ENCODE measurements at places on chromosomes 11 and 22.

GRCh38 chr11:4138497-4138896 lies 43.9 kb downstream of the RRM1 start:
- DNase-seq = no peak

- DNase-seq = no peak
Measured at GRCh38 chr11:19895776-19896175, 183.1 kb downstream of the NAV2 start.

DNA sequence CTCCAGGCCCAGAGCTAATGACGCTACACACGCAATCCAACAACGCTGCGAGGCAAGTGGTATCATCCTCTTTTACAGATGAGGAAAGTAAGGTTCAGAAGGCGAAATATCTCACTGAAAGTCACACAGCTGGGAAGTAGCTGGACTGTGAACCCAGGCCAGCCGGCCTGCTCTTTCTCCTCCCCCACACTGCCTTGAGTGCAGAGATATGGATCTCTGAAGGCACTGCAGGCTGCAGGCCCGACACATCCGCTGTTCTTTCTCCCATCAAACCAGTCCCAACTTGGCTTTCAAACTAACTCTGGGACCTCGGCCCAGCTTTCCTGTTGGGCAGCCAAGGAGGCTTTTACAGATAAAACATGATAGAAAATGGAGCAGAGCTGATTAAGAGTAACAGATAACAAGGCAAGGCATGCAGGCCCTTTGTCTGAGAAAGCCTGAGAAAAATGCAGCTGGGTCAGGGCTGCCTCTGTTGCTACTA lies 64.0 kb upstream of the PTPRJ start:
- no peak for DNase-seq

DNA sequence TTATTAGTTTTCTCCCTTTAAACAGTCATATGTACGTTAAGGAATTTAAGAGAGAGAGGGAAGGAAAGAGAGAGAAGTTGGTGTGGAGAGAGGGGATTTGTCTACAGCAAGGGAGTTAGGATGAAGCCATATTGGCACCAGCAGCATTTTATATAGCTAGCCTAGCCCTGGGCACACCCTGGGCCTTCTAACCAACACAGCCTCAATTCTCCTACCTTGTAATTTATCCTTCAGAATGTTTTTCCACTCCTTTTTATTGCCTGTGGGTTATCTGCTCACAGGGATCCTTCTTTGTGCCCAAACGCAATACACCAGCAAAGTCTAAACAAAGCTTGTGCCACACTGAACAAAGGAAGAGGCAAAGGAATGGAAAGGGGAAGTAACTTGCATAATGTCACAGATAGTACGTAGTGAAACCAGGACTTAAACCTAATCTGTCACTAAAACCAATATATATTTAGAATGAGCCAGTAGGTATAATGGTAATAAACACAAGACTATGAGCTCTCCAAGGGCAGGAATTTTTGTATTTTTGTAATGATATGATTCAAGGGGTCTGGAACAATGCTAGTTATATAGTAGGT lies 613.8 kb upstream of the TENM4 start:
- DNase-seq = no peak

- no peak for DNase-seq
Measured at GRCh38 chr11:128372977-128373376, 214.4 kb downstream of the ETS1 start.

DNA sequence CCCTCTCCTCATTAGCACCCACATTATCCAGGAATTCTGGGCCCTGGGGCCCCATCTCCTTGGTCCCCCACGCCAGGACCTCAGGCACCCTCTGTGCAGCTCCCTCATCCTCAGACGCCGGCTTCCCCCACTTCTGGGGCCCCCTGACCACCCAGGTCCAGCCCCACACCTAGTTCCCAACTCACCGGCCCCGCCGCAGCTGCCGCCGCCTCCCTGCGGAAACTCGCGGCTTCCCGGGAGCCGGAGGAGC lies at the start of gene PCSK7:
Gene PCSK7 (minus strand): TSS at position 232 of the 250 bp plus-strand sequence. CDS start 2,229 bp downstream, outside the sequence.
- no peak for DNase-seq

- no peak for DNase-seq
Measured at GRCh38 chr11:44016131-44016530, 31.6 kb upstream of the ACCSL start.

DNA sequence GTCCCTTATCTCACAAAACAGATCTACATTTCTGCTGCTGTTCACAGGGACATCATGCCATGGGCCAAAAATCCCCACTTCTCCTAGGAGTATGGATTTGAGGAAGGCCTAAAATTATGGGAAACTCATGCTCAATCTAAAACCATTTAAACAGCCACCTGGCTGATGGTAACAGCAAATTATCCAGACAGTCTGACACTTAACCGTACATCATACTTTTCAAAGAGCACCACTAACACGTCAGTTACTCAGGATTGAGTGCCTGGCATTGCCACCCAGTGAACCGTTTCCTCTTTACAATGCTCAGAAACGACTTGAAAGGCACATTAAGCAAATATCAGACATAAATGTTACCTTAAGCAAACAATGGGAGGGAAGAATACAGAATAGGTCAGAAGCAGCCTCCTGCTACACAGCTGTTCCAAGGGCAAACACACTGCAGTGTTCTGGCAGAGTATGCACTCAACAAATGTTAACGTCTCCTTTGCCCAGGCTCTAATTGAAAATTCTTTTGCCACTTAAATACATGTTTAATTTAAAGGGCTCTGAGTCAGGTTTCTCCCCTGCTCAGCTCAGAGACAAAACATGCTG lies 18.8 kb upstream of the SLC36A4 start:
- no peak for DNase-seq

GRCh38 chr11:124758355-124759265 lies 3.5 kb downstream of the ESAM start:
- DNase-seq = peak; percentile 59

DNA sequence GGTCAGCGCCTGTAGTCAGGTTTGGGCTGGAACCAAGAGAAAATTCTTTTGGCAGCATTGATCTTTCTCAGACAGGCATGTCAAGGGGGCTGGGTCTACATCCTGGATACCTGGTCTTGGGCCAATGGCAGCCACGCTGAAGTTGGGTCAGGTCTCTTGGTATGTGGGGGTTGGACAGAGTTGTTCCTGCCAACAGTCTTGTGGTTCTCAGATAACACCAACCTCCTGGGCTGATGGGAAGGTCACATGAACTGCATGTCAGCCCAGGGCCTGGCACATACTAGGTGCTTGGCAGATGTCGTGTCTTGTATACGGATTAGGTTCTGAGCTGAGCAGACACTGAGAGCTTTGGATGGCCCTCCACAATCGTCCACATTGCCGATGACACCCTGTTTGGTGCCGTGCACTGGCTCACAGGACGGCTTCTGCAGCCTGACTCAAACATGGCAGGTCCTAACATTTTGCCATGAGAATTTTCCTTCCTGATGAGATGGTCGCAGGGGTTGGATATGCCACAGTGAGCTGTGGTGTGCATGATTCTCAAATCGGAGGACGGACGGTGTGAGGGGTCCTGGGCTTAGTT lies 42.0 kb downstream of the FBLN1 start:
- no peak for DNase-seq

GRCh38 chr11:125105926-125106325 lies 5.5 kb downstream of the TMEM218 start:
- no peak for DNase-seq

DNA sequence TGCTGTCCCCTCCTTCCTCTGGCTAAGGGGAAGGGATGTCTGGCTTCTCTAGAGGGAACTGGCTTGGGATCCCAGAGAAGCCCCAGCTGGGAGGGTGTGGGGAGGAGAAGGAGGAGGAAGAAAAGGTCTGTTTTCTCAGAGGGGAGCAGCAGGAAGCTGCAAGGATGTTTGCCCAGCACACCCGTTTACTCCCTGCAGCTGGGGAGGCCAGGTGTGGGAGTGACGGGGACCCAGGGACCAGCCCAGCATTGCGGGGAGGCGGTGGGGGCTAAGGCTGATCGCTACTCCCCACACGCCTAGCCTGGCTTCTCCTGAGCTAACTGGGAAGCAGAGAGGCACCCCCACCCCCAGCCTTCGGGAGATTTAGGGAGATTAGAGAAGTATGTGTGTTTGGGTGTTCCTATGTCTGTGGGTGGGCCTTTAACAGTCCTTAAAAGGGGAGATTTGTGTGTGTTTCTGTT lies 3.9 kb downstream of the CREB3L1 start:
- no peak for DNase-seq

DNA sequence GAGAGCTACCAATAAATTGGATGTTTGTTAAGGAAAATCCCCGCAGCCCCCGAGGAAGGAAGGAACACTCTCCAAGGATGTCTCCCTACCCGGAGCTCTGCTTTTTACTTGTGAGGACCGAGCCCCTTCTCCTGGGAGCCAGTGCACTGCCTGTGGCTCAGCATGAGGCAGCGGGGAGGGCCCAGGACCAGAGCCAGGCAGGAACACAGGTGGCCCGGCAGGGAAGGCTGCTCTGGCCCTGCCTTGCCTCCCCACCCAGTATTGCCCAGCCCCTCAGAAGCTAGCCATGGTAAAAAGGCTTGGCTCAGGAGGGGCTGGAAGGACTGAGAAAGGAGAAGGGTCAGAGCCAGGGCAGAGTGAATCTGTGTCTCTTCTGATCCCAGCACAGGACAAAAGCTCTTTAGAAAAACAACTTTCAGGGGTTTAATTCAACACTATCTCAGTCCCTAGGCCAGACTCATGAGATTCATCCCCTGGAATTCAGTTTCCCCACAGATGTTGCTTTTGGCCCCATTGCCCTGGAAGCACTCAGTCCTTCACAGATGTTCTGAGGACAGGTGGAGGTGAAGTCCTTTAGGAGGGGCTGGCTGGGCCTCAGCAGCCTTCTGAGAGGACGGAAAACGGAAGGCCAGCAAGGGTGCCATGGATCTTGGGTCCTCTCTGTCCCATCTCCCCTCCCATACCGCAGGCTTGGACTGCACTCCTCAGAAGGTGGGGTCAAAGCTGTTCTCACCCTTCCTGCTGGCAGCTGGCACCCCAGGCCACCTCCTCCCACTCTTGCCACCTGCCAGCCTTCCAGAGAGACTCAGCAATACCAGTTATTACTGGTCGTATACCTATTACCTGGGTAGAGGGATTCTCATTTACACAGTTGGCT lies 318.9 kb downstream of the NTM start:
- no peak for DNase-seq

DNA sequence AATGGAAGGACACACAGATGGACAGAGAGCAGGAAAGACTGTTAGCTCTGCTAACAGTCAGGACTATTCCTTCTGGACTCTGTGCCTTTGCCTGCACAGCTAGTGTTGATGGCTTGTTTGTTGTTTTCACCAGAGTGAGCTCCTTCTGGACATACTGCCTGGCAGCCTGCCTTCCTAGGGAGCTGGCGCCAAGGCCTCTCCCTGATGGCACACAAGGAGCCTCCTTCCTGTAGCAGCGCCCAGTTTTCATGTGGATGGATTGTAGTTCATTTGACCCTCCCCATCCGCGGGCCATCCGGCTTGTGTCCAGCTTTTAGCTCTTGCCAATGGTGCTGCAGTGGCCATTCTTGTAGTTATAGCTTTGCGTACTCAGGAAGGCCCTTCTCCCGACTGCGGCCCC lies 16.6 kb upstream of the BCR start:
- DNase-seq = no peak

- DNase-seq = no peak
Measured at GRCh38 chr11:7536100-7536499, 22.3 kb downstream of the PPFIBP2 start.

GRCh38 chr22:48629631-48630432 lies 1197.8 kb downstream of the BRD1 start:
- DNase-seq = no peak

DNA sequence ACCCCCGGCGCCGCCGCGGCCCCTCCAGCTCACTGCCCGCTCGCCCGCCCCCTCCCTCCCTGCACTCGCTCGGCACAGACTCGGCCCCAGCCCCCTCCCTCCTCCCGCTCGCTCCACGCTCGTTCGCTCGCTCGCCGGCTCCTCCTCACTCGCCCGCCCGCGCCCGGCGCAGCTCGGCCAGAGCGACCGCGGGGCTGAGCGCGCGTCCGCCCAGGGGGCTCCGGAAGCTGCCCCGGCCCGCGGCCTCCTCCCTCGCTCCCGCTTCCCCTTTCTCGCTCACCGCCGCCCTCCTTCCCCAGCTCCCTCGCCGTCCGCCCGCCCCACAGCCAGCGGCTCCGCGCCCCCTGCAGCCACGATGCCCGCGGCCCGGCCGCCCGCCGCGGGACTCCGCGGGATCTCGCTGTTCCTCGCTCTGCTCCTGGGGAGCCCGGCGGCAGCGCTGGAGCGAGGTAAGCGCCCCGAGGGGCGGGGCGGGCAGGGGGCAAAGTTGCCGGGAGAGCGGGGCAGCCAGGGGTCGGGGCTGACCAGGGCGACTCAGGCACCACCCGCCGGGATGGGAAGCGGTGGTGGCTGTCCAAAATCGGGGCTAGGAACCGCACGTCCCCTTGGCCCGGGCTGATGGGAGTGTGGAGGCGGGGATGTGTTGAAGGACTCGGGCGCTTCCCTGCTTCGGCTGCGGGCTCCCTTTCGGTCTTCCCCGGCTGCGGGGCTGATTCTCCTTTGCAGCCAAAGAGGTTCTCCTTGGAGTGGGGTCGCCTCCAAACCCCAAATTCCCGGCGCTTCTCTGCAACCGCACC lies at the start of gene SEZ6L:
Gene SEZ6L (plus strand): TSS at position 148 of the 797 bp plus-strand sequence. CDS start 208 bp downstream, at position 356.
- DNase-seq = no peak

DNA sequence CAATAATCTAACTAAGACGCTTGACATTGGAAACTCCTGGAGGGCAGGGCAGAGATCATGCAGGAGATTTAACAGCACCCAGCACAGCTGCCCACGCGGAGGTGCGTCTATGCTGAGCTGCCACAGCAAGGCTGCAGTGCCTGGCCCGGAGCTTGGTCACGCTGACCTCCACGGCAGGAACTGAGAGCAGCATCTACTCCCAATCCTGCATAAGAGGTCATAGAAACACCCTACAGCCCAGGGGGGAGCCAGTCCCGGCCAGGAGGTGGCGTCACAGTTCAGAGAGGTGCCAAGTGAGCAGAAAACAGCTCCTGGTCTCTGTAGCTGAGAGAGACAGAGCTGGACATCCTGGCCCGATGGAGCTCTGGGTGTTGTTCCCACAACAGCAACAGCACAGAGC lies 121.1 kb upstream of the TMEM45B start:
- DNase-seq = no peak

- DNase-seq = no peak
Measured at GRCh38 chr11:27248576-27249509, 114.2 kb downstream of the CCDC34 start.

DNA sequence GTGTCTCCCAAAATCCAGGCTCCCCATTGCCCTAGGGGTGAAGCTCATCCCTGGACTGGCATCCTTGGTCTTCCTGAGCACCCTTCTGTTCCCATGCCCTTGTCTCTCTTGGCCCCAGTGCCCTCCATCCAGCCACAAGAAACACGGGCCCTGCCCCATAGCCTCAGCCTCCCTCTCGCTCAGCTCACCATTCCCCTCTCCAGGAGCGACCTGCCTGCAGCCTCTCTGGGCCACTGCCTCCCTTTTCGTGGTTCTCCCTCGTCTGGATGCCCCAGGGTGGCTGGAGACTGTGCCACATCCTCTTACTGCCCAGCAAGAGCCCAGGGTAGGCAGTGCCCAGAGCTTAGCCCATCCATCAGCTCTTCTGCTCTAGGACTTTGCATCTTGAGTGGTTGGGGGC lies 532.1 kb downstream of the TBC1D22A start:
- DNase-seq = no peak

- no peak for DNase-seq
Measured at GRCh38 chr11:127926721-127927120, 660.6 kb downstream of the ETS1 start.
